ENCODE measurements at places on chromosomes 2 and 18.

- DNase-seq: no peak
Measured at GRCh38 chr18:75131381-75132000, 77.4 kb downstream of the PTGR3 start.

DNA sequence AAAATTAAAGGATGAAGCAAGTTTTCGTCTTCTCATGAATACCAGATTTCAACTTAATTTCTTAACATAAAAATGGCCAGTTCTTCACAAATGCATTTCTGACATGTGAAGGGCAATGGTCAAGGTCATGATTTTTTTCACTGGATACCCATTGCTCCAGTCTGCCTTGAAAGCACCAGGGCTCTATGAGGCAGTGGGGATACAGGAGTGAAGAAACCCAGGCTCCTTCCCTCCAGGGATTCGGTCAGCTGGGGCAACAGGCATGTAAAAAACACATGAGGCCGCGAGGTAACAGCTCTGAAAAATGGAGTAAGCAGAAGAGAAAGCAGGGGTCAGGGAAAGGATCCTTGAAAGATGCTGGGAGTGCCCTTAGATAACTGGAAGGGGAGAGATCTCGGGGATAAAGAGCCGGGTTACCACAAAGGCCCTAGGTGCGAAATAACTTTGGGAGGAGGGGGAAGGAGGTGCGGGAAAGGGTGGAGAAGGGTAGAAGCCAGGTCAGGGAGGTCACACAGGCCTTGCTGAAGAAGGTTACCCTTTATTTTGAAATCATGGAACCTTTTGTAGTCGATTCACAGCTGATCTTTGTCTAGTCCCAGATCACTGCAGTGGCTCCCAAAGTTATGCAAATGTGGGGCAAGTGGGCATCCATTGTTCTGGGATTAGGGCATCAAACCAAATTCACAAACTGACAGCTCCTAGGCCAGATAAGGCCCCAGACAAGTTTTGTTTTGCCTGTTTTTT is 5.2 kb upstream of the SPRED2 start:
- no peak for DNase-seq

DNA sequence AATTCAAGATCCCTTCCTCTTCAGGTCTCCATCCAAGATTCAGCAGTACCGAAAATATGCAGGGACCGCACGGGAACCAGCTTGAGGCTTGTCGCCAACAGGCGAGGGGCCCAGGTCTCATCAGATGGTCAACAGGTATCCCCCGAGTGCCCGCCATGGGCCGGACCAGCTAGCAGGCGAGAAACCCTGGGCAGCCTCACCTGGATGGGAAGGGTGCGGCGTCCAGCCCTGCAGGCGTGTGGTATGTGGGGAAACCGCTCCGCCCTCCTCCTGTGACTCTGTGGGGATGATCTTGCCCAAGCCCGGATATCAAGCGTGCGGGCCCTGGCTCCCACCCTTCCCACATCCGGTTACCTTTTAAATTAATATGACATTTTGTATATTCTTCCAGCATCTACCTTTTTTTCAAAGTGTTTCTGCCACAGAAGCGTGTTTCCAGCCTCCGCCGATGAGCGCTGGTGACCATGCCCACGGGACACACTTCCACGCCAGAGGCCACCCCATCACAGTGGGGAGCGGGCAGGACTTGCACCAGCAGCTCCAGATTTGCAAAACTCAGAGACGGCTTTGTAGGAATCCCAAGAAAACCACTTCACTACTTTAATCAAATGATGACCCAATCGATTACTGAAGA is 33.2 kb downstream of the ZNF516 start:
- DNase-seq: no peak

- DNase-seq: no peak
Measured at GRCh38 chr2:196836440-196836839, 27.3 kb upstream of the C2orf66 start.

- DNase-seq: no peak
Measured at GRCh38 chr2:206597717-206598218, 44.5 kb upstream of the FAM237A start.

- no peak for DNase-seq
Measured at GRCh38 chr2:143615562-143615961, 486.3 kb downstream of the ARHGAP15 start.

GRCh38 chr18:47413327-47413726 is 161.9 kb upstream of the SKOR2 start:
- no peak for DNase-seq

- DNase-seq: no peak
Measured at GRCh38 chr18:63199743-63200241, 119.8 kb downstream of the BCL2 start.
